Urothelium cell line (cell line): ENCODE measurements at places on chromosomes 13 and 19.

DNA sequence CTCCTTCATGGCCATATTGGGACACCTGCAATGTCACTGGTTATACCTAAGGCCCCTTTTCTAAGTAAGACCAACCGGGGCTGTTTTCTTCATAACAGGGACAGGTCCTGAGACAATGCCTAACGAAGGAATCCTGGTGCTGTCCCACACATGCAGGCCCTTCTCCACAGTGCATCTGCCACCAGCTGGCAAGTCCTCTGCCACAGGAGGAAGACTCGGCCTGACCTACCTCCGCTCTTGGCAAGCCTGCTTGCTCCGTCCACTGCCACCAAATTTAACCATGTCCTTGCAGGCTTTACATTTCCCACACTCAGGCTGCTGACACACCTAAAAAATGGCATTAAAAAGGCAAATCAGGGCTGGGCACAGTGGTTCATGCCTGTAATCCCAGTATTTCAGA is 31.8 kb upstream of the EIF3G start:
- no peak for DNase-seq

- DNase-seq = no peak
Observed at GRCh38 chr13:29106651-29107050, 286.5 kb downstream of the MTUS2 start.

- no peak for DNase-seq
Observed at GRCh38 chr13:50378509-50379044, 363.3 kb downstream of the KCNRG start.

DNA sequence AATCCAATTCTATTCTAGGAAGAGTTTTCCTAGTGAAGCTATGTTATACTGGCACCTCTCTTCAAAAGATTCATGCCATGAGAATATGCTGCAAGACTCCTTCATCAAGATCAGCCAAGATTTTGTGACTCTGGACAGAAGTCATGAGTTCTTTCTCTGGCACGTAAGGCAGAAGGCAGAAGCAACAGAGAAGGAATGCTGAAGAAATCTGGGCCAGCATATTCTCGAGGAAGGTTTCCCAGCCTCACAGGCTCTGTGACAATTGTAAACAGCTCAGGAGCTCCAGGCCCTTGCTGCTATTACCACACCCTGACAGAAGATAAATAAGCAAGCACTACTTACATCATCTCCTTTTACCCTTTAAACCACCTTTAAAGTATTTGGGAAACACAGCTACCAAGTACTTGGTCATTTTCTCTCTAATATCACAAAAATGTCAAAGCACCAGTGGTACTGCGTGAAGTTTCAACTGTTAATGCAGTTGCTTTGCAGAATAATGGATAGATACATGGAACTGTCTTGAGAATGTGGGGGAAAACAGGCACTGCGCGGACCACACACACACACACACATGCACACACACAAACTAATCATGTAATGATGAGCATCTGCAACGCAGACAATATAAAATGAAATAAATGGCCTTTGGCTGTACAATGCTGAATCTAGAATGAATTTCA is 55.4 kb downstream of the INTS6 start:
- no peak for DNase-seq

DNA sequence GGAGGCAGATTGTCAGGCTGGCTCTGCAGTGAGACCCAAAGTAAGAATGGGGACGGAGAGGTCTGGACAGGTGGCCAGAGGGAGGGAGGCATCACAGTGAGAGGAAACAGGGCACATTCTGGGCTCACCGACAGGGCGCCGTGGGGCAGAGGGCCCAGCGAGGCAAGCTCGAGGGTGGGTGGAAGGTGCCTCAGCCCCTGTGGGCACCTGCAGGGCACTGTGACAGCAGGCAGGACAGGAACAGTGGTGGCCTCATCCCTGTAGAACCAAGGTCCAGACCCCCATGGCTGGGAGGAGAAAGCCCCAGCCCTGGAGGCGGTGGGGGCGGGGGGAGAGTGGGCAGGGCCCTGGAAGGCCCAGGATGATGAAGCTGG is 27.7 kb downstream of the PIP5K1C start:
- no peak for DNase-seq

GRCh38 chr19:14517840-14518505 is at the start of gene DNAJB1:
TSS of gene DNAJB1 (minus strand) at chr19:14518397. CDS start at chr19:14518349, 48 bp downstream.
- DNase-seq = peak; percentile 70

DNA sequence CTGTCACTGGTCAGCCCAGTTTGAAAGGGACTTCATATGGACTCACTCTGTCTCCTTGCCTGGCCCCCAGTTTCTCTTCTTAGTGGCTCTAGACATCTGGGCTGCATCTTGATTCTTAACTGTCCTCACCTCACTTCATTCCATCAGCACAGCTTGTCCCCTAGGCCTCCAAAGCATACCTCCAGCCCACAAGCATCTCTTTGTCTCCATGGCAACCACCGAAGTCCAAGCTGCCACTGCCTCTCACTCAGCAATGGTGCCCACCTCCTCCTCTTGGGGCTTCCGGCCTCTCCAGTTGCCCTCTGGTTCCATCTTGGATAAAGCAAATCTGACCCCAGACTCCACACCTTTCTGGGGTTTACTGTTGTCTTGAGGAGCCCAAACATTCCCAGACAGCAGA is 9.9 kb upstream of the KLHL26 start:
- DNase-seq = no peak

GRCh38 chr19:38742296-38742695 is 2.0 kb downstream of the CAPN12 start:
- no peak for DNase-seq

DNA sequence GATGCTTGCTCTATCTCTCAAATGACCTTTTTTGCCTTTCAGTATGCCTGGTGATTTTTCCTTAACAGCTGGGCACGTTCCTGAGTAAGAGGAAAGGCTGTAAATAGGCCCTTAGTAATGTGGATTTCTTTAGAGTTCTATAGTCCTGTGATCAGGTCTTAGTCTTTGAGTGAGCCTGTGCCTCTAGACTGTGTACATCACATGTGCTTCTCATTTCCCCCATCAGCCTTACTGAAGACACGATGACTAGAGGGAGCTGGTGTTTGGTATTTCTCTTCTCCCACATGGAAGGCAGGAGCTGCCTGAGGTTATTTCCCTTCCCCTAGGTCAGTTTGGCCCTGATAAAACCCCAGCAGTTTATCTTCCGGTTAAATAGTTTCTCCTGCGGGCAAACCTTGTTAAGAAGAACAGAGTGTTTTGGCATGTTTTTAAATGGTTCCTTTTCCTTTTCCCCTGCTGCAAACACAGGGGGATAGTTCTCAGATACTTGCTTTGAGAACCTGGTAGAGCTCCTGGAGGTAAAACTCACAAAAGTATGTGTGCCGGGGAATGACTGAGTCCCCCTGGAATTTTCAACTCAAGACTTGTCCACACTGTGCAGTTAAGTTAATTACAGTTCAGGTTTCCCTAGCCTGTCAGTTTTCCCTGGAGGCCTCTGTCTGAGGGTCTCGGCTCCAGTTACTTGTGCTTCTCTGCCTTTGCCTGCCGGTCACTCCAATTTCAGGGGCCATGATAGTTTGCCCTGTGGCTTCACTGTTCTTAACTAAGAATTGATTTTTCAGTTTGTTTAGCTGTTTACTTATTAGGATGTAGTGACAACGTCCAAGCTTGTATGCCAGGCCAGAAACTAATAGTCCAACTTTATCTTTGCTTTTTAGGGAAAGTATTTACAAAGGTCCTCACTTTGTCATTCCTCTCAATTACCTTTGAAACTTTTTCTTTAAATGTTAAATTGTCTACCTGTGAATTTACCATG is 94.4 kb downstream of the URI1 start:
- no peak for DNase-seq

DNA sequence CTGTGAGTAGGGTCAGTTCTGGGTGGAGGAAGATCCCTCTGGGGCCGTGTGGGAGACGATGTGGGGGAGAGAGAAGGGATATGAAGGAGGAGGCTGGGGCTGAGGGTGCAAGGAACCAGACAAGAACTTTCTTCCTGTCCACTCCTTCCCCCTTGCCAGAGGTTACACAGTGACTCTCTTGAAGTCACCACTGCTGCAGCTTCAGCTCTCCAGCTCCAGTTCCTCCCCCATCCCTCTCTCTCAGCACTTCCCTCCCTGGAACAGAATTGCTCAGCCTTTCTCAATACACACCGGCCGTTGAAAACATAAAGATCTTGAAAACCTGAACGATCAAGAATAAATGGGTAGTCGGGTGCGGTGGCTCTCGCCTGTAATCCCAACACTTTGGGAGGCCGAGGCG is 5.1 kb downstream of the ZSWIM9 start:
- no peak for DNase-seq

DNA sequence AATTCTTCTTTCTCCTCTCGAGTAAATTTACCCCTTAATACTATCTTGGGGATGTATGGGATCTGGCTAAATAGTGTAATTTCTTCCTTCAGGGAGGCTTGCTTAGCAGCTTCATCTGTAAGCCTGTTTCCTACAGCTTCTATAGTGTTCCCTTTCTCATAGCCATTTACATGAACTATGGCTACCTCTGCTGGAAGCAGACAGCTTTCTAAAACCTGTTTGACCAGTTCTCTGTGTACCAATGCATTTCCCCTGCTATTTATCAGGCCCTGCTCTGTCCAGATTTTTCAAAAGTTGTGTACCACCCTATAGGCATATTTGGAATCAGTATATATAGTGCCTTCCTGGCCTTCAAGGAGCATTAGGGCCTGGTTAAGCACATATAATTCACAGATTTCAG is 113.6 kb upstream of the PCDH9 start:
- DNase-seq = no peak

GRCh38 chr19:1613808-1614570 is 8.7 kb upstream of the UQCR11 start:
- no peak for DNase-seq

- DNase-seq = no peak
Observed at GRCh38 chr13:30466358-30466714, 600 bp upstream of the HMGB1 start.

GRCh38 chr19:8695501-8695900 is 3.1 kb downstream of the ACTL9 start:
- no peak for DNase-seq

DNA sequence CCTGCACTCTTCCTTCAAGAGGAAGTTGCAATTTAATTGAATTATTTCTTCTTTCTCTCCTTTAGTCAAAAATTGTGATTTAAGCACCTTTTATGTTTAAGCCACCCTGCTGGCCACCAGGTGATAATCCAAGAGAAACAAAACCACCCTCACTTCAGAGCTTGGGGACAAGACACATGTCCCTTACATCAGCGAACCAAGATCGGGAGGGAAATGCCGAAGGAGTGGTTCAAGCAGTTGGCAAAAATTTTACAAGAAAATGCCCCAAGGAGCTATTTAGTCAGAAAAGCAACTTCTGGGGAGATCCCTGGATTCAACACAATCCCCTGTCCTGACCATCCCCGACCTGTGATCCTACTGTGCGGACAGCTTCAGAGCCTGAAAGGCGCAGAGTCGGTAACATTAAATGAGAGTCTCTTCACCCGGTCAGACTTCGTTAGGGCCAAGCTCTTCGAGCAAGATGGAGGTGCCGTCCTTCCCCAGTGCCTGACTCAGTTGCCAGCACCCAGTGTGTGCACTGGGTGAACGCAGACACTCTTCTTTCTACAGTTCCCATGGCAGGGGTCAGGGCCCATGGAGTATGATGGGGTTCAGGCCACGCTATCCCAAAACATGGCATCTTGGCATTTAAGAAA is 78.6 kb upstream of the TM9SF2 start:
- no peak for DNase-seq

- DNase-seq = no peak
Observed at GRCh38 chr13:99566125-99567083, 65.1 kb downstream of the TM9SF2 start.

DNA sequence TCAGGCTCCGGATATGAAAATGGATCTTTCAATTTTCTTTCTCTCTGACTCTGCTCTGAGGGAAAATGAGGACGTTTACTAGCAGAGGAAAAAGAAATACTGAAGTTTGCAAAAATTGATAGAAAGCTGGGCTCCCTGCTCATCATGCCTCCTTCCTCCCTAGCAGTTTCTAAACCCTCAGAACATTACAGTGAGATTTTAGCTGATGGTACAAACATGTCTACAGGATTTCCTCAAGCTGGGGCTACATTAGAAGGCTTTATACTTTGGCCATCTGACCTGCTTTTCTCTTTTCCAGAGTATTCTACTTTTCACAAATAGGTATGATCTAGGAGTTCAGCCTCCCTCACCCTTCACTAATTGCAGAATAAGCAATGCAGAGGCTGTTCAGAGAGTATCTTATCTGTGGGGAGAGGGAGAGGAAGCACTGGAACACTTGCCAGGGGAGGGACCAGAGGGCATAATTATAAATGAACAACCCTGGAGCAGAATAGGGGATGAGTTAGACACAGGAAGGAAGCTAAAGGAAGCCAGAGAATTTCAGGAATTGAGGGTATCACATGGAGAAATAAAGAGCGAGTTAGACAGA is 30.0 kb downstream of the CEACAM1 start:
- DNase-seq = no peak

- no peak for DNase-seq
Observed at GRCh38 chr19:6682607-6683128, 12.7 kb upstream of the TNFSF14 start.

GRCh38 chr13:90721937-90722336 is 625.5 kb upstream of the MIR17HG start:
- DNase-seq = no peak

- DNase-seq = no peak
Observed at GRCh38 chr13:59236944-59237343, 926.8 kb downstream of the DIAPH3 start.

- no peak for DNase-seq
Observed at GRCh38 chr13:97234742-97235141, 12.6 kb downstream of the MBNL2 start.
